ENCODE measurements at places on chromosomes 1 and 21.

DNA sequence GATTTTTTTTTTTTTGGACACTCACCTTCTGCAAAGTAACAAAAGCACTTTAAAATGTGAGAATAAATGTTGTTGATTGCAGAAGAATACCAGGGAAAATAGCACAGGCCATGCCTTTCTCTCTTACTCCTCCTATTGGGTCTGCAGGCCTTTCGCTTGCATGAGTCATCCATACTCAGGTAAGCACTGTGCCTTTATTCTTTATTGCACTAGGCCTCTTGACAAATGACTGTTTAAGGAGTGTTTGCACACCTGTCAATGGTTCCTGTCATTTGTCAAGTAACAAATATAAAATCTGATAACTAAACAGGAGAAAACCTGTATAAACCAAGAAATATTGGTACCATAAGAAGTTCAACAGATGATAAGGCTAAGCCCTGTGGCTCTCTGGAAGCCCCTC lies 106.5 kb downstream of the RGS7 start:
- no peak for DNase-seq

DNA sequence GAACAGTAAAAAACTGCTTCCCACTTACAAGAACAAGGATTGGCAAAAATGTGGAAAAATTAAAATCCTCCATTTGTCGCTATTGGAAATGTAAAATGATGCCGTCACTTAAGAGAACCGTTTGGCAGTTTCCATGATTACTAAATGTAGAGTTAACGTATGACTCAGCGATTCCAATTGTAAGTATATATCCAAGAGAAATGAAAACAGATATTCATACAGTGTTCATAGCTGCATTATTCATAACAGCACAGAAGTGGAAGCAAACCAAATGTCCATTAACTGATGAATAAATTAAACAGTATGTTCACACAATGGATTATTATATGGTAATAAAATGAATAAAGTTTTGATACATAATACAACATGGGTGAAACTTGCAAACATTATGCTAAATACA lies 971.0 kb downstream of the AMY1C start:
- DNase-seq: no peak

DNA sequence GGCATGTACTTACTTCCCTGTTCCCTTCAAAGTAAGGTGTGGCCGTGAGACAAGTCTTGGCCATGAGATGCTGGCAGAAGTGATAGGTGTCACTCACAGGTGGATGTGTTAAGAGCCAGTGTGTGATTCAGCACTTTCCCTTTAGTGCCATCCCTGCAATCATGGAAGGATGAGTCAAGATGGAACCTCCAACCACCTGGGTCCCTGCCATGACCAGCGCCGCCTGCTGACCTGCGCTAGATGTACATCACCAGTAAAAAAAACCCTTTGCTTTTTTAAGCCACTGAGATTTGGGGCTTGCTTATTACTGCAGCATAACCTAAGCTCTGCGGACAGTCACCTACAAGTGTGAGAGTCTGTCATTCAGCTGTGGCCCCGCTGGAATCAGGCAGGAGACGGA lies 71.7 kb downstream of the TOMM20 start:
- no peak for DNase-seq

DNA sequence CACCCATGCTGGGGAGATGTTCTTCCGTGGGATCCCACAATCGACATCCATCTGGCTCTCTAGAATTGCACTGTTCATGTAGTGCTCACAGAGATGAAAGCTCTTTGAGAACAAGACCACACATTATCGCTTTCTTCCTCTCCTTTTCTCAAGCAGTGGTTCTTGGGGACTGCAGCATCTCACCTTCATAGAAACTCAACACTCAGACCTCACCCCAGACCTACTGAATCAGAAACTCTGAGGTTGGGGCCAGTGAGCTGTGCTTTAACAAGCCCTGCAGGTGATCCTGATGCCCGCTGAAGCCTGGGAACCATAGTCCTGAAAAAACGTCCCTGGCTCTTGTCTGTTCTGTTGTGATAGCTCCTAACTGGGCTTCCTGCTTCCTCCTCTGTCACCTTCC lies 251.3 kb upstream of the FGGY start:
- DNase-seq: no peak

GRCh38 chr1:187626056-187626455 lies 797.3 kb downstream of the PLA2G4A start:
- DNase-seq: no peak

GRCh38 chr21:42670058-42670880 lies 16.8 kb downstream of the PDE9A start:
- no peak for DNase-seq

DNA sequence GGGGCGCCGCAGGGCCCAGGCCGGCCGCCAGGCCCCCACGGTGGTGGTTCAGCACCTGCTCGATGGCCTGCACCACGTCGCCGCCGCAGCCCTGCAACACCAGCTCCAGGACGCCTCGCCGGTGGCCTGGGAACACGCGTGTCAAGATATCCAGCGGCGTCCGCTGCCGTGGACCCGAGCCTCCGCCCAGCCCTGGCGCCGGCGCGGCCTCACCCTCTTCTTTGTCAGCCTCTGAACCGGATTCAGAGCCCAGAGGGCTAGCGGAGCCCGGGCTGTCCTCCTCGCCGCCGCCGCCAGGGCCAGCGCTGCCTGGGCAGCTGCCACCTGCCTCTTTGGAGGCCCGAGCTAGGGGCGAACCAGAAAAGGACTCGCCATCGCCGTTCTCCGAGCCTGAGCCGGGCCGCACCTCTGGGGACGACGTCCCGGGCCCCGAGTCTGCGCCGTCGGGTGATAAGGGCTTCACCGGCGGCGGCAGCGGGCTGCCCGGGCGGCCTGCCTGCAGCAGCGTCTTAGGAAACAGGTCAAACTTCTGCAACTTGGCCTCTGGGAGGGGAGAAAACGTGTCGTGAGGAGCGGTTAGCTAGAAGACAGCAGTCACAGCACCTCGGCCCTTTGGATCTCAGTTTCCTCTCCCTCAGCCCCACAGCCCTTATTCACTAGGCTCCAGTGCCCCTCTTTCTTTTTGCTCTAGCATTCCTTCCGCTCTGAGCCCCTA lies 3.9 kb downstream of the DMRTA2 start:
- DNase-seq: no peak

DNA sequence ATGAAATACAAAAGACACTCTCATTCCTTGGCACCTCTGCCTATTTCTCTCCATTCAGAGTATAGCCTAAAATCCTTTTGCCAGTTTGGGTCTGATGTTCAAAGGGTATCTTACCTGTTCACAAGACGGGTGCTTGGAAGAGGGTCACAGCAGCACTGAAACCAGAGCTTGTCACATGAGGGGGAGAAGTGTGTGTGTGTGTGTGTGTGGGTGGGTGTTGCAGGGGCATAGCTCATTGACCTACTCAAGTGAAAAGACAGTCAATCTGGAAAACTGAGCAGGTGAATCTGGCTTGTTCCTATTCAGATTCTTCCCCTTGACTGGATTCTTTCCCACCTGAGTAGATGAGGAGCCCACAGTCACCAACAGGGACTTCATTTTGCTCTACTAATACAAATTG lies 63.9 kb downstream of the KCTD3 start:
- no peak for DNase-seq

GRCh38 chr1:113946678-113947387 lies 17.7 kb downstream of the HIPK1 start:
- DNase-seq: no peak

- DNase-seq: no peak
Observed at GRCh38 chr1:210222340-210223006, 10.1 kb upstream of the SERTAD4 start.

DNA sequence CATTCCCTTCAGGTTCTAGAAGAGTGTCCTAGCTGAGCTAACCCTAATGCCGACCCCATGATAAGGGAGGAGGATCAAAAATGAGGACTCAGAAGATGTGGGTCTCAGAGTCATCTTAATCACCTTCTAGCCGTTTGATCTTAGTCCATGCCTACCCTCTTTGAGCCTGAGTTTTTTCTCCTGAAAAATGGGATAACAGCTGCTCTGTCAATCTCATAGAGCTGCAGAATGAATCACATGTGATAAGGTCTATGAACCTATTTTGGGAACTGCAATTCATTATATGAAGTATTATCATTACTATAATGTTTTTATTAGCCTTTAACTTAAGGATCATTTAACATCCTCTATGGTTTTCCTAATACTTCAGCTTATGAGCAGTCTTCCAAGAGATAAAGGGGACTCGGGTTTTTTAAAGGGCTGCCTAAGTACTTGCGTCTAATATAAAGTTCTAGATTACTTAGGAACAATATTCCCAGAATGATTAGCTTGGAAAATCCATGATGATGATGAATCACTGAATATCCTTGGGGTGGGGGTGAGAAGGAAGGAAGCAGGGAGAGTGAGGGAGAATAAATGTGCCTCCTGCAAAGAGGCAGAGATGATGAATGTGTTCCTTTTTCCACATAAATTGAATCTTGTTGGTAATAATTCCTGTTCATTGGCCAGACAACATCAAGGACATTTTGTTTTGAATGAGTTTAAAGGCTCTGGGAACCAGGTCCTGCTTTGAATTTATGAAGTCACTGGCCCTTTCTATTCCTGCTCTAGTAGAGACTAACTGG lies 66.8 kb downstream of the COLGALT2 start:
- DNase-seq: no peak

DNA sequence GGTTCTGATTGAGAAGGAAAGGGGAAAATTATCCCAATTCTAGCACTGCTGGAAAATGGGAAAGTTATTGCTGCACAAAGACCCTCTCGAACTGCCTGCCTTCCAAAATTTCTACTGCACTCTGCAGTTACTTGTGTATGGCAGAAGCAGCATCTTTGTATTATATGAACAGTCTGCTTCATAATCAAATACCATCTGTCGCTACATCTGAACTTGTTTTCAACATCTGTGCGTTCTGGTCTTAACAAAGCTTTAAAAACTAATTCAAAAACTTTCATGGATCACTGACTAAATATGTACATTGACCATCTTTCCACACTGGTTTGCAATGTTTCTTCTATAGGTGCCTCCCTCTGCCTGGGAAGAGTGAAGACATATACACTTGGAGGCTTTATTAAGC lies 79.2 kb downstream of the PROX1 start:
- no peak for DNase-seq

DNA sequence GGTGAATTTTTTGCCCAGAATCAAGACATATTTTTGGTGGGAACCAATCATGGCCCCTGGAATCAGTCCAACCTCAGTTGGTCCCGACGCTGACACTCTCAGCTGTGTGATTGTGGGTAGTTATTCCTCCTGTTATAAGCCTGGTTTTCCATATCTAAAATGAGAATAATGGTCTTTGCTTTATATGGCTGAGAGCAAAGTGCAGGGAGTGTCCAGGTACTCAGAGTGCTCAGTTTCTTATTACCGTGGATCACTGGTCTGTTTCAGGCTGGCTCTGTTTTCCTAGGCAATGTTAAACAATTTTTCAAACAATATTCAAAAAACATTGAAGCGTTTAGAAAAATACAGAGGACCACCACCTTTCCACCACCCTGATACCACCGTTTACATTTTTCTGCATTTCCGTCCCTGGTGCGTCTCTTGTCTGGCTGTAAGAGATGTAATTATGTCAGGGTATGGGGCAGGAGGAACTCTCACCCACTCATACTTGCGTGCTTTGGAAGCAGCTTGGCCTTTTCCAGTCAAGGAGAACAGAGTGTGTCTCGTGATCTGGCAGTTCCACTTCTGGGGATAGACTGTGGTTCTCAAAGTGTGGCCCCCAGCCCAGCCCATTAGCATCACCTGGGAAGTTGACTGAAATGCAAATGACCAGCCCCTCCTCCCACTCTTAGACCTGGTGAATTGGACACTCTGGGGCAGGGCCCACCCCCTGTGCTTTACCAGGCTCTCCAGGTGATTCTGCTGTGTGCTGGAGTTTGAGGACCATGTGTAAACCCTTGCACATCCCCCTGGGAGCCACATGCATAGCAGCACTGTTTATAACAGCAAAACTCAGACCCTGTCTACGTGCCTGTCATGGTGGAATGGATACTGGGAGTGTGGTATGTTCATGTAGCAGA lies 6.8 kb downstream of the MX1 start:
- DNase-seq: no peak

GRCh38 chr1:218829097-218829496 lies 344.6 kb upstream of the LYPLAL1 start:
- DNase-seq: peak; percentile 3

GRCh38 chr1:159239551-159240220 lies 35.0 kb downstream of the ACKR1 start:
- DNase-seq: no peak

- no peak for DNase-seq
Observed at GRCh38 chr21:42454786-42455185, 41.2 kb downstream of the RSPH1 start.

- DNase-seq: no peak
Observed at GRCh38 chr1:202837746-202838262, 27.1 kb downstream of the PCAT6 start.

DNA sequence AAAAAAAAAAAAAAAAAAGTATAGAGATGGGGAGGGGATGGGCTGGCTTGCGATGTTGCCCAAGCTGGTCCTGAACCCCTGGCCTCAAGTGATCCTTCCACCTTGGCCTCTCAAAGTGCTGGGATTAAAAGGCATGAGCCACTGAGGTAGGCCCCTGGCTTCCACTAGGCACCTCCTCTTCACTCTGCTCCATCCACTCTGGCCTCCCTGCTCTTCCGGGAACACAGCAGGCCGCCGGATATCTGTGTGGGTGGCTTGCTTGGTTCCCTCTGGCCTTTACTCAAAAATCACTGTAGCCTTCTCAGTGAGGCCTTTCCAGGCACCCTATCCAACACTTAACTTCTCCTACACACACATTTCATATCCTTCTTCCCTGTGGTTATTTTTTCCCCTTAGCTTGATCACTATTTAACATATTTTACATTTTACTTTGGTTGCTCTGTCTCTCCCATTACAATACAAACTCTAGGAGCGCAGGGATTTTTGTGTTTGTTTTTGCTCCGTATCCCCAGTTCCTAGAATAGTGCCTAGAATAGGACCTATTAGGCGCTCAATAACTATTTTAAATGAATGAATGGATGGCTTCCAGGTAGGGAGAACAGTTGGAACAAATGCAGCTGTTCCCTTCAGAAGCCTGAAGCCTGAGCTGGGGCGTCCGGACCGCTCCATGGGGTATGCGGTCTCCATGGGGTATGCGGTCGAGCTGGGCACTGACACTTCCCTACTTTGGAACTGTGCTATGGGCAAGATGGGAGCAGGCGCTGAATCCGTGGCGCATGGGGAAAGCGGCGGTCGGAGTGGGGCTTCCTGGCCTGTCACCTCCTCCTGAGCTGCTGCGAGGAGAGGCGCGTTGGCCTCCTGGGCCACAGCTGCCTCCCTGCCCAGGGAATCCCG lies 46.7 kb downstream of the H3-3A start:
- DNase-seq: peak; percentile 60
